Femur (tissue), 1 donor: ENCODE measurements at places on chromosomes 16 and 17.

GRCh38 chr16:76278086-76278485, 885 bp downstream of the CNTNAP4 start:
- no peak for DNase-seq

DNA sequence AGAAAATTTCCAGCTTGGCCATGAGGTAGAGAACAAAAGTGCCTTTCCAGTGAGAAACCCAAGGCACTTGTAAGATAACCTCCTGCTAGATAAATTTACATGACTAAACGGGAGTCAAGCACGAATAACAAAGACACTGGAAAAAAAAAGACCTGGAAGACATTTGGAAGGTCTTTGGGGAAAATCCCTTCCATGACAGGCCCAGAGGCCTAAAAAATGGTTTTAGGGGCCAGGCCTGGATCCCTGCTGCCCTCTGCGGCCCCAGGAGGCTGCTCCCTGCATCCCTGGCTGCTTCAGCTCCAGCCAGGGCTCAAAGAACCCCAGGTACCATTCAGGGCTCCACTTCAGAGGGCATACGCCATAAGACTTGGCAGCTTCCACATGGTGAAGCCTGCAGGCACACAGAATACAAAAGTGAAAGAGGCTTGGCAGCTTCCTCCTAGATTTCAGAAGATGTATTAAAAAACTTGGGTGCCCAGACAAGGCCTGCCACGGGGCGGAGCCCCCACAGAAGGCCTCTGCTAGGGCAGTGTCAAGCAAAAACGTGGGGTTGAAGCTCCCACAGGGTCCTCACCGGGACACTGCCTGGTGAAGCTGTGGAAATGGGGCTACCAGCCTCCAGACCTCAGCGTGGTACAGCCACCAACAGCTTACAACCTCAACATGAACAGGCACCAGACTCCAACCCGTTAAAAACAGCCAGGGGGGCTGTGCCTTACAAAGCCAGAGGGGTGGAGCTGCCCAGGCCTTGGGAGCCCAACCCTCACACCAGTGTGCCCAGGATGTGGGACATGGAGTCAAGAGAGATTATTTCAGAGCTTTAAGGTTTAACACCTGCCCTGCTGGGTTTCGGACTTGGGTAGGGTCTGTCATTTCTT, 77.1 kb downstream of the SDK2 start:
- no peak for DNase-seq

GRCh38 chr16:79169239-79169638, 431.3 kb downstream of the MAF start:
- DNase-seq, result peak; percentile 43

- DNase-seq, result no peak
These were observed 104.0 kb upstream of the CDC42EP4 start for GRCh38 chr17:73415782-73416181.

GRCh38 chr16:55373489-55373832, 49.5 kb downstream of the IRX6 start:
- DNase-seq, result no peak

- no peak for DNase-seq
These were observed 19.7 kb upstream of the RCVRN start for GRCh38 chr17:9924735-9925191.

GRCh38 chr16:53024045-53024444, 28.7 kb downstream of the CHD9NB start:
- no peak for DNase-seq

GRCh38 chr16:24635900-24636610, 93.4 kb upstream of the TNRC6A start:
- peak; percentile 76 for DNase-seq

- DNase-seq, result no peak
These were observed 8.0 kb downstream of the PDF start for GRCh38 chr16:69322343-69322742.

DNA sequence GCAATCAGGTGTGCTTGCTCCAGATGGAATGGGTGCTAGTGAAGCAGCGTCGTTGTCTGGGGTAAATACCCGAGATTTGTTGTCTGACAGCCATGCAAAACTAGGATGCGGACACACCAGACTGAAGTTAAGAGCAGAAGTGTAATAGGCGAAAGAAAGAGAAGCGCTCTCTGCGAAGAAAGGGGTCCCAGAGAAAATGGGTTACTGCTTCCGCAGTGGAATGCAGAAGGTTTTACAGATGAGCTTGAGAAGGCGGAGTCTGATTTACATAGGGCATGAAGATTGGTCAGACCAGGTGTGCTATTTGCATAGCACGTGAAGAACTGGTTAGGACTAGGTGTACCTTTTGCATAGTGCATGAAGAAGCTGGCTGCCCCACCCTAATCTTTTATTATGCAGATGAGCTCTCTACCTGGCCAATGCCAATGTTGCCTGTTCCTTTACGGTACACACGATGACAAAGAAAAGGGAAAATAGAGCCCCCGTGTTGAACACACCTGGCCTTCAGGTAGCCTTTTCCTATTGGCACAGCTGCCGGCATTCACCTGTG, 32.0 kb upstream of the SNN start:
- no peak for DNase-seq

DNA sequence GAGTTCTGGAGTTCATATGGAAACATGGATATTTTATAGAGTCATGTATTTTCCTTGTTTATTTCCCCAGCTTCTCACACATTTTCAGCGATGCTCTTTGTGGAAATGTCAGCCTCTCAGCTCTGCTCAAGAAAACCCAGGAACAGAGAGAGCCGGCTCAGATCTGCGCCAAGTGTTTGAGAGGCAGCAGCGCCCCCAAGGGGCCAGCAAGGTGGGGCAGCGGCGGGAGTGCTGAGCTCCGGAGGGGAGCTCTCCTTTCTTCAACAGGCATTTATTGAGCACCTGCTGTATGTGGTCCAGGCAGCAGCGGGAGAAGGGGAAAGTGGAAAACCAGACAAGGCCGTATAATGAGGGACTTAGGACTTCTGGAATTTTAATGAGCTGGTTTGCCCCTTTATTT, 421.1 kb upstream of the C16orf82 start:
- peak; percentile 28 for DNase-seq

DNA sequence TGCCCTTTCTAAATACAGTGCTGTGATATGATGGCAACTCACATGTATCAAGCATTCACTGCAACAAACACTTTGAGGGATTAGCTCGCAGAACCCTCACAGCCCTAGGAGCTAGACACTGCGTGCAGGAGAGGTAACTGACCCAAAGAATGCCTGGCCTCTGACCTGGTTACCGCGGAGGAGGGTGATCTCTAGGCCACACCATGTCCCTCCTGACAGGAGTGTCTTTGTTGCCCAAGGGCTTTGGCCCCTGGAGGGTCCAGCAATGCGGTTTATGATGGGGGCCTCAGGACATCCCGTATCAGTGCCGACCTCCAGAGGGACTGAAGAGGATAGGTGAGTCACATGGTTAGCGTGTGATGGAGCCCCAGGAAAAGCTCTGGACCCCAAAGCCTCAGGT, 130.6 kb downstream of the MGAT5B start:
- no peak for DNase-seq

DNA sequence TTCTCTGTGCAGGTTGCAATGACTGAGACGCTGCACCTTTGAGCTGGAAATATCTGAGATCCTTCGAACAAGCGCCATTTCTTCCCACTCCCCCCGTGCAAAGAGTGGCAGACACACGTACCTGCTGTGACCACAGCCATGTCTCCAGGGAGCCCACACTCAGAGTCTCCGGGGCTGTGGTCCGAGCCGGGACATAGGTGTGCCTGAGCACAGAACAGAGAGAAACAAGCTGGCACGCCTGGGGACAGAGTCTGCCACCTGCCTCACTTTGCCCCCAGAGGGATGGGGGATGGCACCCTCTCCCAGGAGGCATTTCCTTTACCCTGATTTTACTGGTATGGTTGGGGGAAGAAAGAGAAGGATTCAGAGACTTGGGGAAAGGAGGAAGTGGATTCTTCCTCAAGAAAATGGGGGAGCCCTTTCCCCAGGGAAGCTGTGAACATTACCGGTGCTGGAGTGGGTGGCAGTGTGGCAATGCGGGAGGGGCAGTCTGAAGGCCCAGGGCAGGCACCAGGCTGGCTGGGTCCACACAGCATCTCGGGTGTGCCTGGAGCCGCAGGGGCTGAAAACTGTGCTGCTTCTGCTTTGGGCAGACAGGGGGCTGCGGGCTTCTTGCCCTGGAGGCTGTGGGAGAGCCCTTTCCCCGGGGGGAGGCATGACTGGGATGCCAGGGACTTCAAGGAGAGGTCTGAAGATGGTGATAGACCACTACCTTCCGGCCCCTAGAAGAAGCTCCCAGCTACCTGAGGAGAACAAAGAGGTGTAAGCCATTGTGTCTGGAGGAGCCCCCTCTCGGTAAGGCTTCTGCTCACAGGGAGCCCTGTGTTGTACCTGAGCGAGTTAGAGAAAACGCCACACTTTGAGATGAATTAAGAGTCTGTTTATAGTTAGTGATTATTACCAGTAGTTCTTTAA, 6.6 kb upstream of the PIK3R6 start:
- peak; percentile 9 for DNase-seq

- no peak for DNase-seq
These were observed 11.0 kb downstream of the RNF135 start for GRCh38 chr17:30981531-30982519.

GRCh38 chr17:11935734-11936406, 61.4 kb downstream of the ZNF18 start:
- peak; percentile 73 for DNase-seq

DNA sequence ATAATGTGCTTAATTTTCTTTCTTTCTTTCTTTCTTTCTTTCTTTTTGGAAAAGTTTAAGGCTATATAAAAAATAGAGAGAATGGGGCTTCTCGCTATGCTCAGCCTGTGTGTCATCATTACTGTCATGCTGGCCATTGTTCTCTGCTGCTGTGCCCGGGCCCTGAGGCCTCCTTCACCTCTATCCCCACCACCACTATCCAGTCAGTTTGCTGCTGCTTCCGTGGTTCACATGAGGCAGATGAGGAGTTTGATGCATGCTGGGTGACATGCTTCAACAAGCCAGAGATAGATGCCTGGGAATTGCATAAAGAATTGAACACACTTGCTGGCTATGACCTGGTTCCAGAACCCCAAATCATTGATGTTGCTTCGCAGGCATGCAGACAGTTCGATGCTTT, 36.3 kb downstream of the PITPNC1 start:
- DNase-seq, result no peak
